Neural crest cell (in vitro differentiated cells): ENCODE measurements at places on chromosomes 3 and 15. TPM values are rescaled to one million over a fixed set of nuclear protein-coding genes. Genes with fewer than 3 reads are reported as not detected.

DNA sequence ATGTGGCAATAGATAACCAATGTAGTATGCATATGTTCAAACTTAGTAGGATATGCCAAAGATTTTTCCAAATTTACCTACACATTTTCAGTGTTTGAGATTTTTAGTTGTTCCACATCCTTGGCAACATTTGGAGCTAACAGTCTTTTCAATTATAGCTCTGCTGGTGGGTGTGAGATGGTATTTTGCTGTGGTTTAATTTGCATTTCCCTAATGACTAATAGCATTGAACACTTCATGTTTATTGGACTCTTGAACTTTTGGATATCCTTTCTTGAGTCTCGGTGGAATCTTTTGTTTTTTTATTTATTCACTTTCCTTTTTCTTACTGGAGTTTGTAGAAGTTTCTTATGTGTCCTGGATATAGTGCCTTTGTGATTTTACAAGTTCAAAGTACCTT lies 11.0 kb upstream of the ILDR1 start:
- no peaks in the 10 kb centered on the region for H3K4me1 ChIP-seq
- peaks cover 12% of the 10 kb centered on the region for H3K36me3 ChIP-seq
- peaks cover 5% of the 10 kb centered on the region for H3K27me3 ChIP-seq
- DNase-seq, result no peak
- no peak overlapping the region for H3K27ac ChIP-seq

GRCh38 chr3:60045686-60046085 lies 995.9 kb upstream of the CFAP20DC start:
- no peaks in the 10 kb centered on the region for H3K27me3 ChIP-seq
- DNase-seq, result no peak
- no peaks in the 10 kb centered on the region for H3K4me1 ChIP-seq
- no peak overlapping the region for H3K27ac ChIP-seq
- H3K4me3 ChIP-seq, result no peak overlapping the region
- H3K36me3 ChIP-seq, result no peaks in the 10 kb centered on the region

The PRTG gene
- total RNA-seq, result 322 and 334 TPM in 2 replicates

DNA sequence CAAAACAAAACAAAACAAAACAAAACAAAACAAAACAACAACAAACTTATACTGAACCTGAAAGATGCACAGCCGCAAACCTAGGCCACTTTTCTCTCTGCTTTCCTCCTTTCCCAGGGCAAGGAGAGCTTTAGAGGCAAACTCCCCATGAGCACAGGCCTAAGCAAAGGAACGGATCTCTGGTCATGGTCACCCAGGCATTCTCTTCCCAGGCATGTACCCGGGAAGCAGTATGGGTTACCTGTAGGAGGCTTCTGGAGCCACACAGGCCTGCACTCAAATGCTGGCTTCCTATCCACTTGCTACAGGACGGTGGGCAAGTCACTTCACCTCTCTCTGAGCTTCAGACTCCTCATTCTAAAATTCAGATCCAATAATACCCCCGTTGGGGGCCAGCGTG lies 171.8 kb downstream of the SMAD6 start:
- H3K4me1 ChIP-seq, result no peaks in the 10 kb centered on the region
- no peak overlapping the region for H3K4me3 ChIP-seq
- peaks cover 5% of the 10 kb centered on the region for H3K27me3 ChIP-seq
- DNase-seq, result no peak
- no peaks in the 10 kb centered on the region for H3K36me3 ChIP-seq
- H3K27ac ChIP-seq, result no peak overlapping the region

GRCh38 chr3:127785711-127786265 lies 36.5 kb downstream of the MGLL start:
- H3K4me1 ChIP-seq, result peaks cover 47% of the 10 kb centered on the region
- peak overlapping the region; percentile 67 for H3K27ac ChIP-seq
- DNase-seq, result no peak
- no peak overlapping the region for H3K4me3 ChIP-seq

DNA sequence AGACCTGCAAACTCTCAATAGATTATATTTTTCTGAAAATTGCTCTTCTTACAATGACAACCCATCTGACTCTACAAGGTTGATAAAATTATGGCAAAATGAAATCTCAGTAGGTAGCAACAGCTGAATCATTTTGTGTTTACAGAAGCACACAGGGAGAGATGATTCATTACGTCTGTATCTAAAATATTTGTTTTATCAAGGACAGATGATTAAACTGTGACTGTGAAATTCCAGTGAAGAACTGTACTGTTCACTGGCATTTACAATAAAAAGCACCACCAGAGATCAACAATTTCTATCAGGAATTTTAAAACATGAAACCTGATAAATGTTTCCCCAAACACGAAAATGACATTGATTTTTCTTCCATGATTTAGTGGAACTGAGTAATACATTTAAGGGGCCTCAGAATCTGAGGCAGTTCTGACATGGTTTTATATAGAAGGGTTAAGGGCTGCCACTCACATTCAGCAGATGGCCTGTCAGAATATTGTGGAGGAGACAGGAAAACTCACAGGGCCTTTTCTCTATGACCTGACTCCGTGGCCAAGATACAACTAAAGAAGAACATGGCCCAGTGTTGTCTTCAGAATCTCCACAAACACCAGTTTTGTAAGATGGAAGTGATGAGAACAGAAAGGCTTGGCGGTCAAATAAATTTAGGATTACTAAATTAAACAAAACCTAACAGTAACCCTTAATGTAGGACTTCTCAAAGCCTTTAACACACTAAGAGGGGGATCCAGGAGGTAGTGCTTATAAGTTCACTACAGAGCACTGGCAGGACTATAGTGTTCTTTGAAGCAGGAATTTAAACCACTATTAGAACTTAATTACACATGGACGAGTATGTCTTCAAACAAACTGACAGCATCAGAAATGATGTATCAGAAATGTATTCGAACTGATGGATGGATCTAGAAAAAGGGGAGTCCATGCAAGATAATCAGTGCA lies 25.9 kb downstream of the RAD18 start:
- DNase-seq, result no peak
- no peaks in the 10 kb centered on the region for H3K27me3 ChIP-seq
- H3K36me3 ChIP-seq, result peaks cover 18% of the 10 kb centered on the region
- H3K4me1 ChIP-seq, result no peaks in the 10 kb centered on the region
- no peak overlapping the region for H3K27ac ChIP-seq
- H3K4me3 ChIP-seq, result no peak overlapping the region

DNA sequence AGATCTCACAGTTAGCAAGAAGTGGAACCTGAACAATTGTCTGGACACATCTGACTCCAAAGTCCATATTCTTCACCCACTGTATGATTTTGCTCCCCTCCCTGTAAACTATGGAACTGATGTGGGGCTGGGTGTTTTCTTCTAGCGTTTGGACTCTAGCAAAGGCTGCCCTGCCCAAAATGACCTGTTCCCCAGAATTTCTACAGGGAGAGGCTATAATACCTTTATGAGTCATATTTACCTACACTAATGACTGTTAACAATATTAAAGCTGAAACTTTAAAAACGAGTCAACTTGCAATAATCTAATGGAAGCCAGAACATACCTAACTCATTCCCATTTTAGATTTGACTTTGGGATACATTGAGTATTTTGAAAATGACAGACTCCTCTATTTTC lies 531.2 kb upstream of the CFAP20DC start:
- H3K27ac ChIP-seq, result no peak overlapping the region
- DNase-seq, result no peak

The SV2B gene
- not detected in 2 replicates for total RNA-seq

- H3K4me1 ChIP-seq, result no peaks in the 10 kb centered on the region
- no peaks in the 10 kb centered on the region for H3K36me3 ChIP-seq
- no peak for DNase-seq
- H3K27me3 ChIP-seq, result no peaks in the 10 kb centered on the region
- no peak overlapping the region for H3K27ac ChIP-seq
- H3K4me3 ChIP-seq, result no peak overlapping the region
Observed at GRCh38 chr15:80852676-80853075, 73.5 kb downstream of the CEMIP start.

GRCh38 chr3:51721062-51721745 lies 14.3 kb downstream of the GRM2 start:
- peaks cover 10% of the 10 kb centered on the region for H3K4me1 ChIP-seq
- no peaks in the 10 kb centered on the region for H3K27me3 ChIP-seq
- no peaks in the 10 kb centered on the region for H3K36me3 ChIP-seq
- no peak overlapping the region for H3K4me3 ChIP-seq
- DNase-seq, result no peak

DNA sequence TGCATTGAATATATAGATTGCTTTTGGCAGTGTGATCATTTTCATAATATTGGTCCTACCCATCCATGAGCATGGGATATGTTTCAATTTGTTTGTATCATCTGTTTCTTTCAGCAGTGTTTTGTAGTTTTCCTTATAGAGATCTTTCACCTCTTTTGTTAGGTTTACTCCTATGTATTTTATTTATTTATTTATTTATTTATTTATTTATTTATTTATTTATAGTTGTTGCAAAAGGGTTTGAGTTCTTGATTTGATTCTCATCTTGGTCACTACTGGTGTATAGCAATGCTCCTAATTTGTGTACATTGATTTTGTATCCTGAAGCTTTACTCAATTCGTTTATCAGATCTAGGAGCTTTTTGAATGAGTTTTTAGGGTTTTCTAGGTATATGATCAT lies 478.2 kb downstream of the UNC13C start:
- H3K27ac ChIP-seq, result no peak overlapping the region
- DNase-seq, result no peak
- H3K4me3 ChIP-seq, result no peak overlapping the region

DNA sequence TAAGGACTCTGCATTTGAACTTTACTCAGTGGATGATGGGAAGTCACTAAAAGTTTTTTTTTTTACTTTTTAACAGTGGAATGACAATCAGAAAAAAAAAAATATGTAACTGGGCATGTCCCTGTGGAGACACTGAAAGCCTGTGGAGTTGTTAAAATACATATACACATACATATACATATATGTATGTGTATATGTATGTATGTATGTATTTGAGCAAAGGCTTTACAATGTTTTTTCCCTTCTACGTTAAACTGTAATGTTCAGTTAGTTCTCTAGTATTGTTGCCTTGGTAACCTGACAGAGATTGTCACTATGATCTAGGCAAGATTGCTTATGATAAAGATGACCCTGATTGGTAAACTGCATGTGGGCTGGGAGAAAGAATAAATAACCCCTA lies 30.3 kb downstream of the NSUN3 start:
- no peak for DNase-seq
- H3K27ac ChIP-seq, result no peak overlapping the region
- no peak overlapping the region for H3K4me3 ChIP-seq
- peaks cover 15% of the 10 kb centered on the region for H3K36me3 ChIP-seq
- peaks cover 2% of the 10 kb centered on the region for H3K4me1 ChIP-seq
- H3K27me3 ChIP-seq, result no peaks in the 10 kb centered on the region

- H3K4me3 ChIP-seq, result no peak overlapping the region
- H3K36me3 ChIP-seq, result no peaks in the 10 kb centered on the region
- no peak for DNase-seq
- no peak overlapping the region for H3K27ac ChIP-seq
- no peaks in the 10 kb centered on the region for H3K4me1 ChIP-seq
Observed at GRCh38 chr3:151974067-151974466, 100.6 kb downstream of the SUCNR1 start.
